ENCODE measurements at places on chromosomes 3 and 15.

DNA sequence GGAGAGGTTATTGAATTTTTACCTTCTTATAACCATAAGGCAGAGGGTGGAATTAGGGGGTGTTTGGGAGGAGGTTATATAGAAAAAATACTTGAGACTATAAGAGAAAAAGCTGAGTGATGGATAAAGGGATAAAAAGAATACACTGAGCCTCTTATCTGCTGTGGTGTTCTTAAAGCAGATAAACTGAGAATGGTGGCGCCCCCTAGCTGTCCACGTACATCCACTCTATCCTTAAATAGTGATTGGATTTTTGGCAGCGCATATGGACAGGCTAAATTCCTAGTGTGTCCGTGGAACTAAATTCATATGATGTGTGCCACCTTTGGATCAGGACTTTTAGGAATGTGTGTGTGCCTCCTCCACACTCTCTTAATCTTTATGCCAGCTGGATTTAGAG is 121.1 kb downstream of the OXSM start:
- no peak for DNase-seq

DNA sequence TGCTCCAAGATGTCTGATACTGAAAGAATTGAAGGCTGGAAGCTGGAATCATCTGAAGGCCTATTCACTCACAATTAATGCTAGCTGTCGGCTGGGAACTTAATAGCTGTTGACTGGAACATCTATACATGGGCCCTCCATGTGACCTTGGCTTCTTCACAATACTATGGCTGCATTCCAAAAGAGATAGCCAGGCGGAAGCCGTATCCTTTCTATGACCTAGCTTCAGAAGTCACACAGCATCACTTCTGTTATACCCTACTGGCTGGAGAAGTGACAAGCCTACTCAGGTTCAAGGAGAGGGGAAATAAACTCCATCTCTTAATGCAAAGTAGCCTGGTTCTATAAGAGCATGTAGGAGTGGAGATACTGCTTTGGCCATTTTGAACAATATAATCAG is 50.9 kb upstream of the SPRED1 start:
- DNase-seq: no peak

- no peak for DNase-seq
Measured at GRCh38 chr3:23116081-23116837, 86.9 kb upstream of the UBE2E2 start.

GRCh38 chr3:45321607-45322391 is 66.6 kb upstream of the LARS2 start:
- DNase-seq: no peak

GRCh38 chr3:135310317-135310716 is 515.3 kb downstream of the EPHB1 start:
- DNase-seq: no peak

GRCh38 chr3:38121451-38121831 is 15.5 kb downstream of the ACAA1 start:
- DNase-seq: no peak

- DNase-seq: no peak
Measured at GRCh38 chr3:16653712-16654111, 48.5 kb upstream of the DAZL start.

DNA sequence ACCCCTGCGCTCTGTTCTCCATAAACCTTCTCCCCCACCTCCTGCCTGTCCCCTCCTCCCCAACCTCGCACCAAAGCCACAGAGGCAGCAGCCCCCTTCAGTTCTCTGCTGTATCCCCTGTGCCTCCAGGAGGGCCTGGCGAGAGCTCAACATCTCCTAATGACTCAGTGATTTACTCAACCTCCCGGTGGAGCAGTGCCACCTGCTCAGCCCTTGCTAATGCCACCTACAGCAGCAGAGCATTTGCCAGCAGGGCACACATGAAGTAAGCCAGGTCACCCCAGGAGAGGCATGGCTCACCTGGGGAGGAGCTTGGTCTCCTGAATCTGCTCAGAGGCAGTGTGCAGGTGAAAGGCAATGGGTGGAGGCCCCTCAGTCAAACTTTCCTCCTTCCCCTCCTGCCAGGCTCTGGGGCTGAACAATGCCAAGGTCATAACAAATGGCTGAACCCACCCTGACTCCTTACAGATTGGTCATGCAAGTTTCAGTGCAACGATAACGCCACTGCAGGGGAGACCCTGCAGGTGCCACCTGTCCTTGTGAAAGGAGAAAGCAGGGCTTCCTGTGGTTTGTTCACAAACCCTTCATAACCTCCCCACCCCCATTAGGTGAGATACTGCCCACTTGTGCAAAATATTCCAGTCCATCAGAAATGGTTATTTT is 19.8 kb downstream of the TRPM1 start:
- peak; percentile 84 for DNase-seq

DNA sequence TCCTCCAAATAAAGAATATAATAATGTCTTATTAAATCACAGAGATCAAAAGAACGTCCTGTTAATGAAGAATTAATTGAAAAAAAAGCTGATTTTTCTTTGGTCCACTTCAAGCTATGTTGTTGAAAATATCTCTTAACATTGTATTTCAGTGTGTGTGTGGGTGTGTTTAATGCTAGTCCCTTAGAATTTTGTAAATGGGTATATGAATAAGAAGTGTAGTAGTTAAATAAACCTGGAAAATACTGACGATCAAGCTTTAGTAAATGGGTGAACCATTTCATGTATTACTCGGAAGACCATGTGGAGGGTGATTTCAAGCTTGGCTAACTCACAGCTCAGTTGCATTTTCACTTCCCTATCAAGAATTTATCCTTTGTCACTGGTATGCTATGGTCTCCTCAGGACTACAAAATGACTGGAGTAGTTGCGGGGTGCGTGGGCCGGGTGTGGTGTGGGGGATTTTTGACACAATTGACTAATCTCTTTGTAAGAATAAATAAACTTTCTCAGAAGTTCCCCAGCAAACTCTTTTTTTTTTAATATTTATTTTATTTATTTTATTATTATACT is 586.4 kb downstream of the GRM7 start:
- DNase-seq: no peak

- DNase-seq: no peak
Measured at GRCh38 chr3:164250923-164251322, 827.4 kb downstream of the SI start.

GRCh38 chr3:39127908-39128304 is 20.4 kb downstream of the TTC21A start:
- no peak for DNase-seq

DNA sequence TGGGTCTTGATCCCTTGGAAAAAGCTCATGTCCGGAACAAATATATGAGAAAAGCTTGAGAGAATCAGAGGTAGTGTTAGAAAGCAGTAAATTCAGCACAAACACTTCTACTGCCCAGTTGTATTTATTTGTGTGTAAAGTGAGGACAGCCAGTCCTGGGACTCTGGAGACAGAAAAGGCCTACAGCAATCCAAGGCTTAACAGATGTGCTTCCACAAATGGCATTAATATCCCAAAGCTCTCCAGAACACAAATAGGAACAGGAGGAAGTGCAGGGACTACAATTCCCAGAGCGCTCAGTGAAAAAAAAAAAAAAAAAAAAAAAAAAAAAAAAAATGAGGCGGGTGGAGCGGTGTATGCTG is 390 bp upstream of the AP2M1 start:
- DNase-seq: no peak

DNA sequence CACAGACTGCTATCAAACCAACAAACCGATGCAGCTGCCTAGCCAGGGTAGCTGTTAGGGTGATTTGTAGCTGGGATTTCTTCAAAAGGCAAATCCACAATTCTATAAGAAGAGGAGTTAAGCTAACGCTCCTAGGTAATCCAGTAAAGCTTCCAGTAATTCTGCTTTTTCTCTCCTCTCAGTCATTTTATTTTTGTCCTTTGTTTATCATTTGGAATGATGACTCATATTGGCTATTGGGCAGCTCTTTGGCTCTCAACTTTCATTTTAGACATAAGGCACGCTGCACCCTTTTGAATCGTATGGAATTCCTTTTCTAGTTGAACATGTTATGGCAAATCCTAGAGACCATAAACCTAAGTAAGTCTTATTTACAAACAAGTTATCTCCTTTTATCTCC is 53.2 kb upstream of the PPARG start:
- no peak for DNase-seq

GRCh38 chr3:95028688-95029087 is 965.8 kb downstream of the NSUN3 start:
- DNase-seq: no peak

DNA sequence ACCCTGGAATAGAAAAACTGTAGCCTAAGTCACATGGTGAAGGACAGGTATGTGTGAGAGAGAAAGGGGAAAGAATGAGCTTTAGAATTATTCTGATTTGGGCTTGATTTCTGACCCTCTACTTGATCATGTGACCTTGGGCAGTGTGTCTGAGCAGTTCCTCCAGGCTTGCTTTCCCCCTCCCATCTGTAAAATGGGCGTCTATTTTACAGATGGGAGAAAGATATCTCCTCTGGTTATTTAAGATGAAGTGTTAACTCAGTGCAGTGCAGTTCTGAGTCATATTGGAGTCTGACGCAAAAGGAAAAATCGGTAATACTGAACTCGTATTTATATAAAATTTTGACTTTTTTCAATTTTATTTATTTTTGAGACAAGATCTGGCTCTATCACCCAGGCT is 38.1 kb upstream of the LMOD3 start:
- no peak for DNase-seq

DNA sequence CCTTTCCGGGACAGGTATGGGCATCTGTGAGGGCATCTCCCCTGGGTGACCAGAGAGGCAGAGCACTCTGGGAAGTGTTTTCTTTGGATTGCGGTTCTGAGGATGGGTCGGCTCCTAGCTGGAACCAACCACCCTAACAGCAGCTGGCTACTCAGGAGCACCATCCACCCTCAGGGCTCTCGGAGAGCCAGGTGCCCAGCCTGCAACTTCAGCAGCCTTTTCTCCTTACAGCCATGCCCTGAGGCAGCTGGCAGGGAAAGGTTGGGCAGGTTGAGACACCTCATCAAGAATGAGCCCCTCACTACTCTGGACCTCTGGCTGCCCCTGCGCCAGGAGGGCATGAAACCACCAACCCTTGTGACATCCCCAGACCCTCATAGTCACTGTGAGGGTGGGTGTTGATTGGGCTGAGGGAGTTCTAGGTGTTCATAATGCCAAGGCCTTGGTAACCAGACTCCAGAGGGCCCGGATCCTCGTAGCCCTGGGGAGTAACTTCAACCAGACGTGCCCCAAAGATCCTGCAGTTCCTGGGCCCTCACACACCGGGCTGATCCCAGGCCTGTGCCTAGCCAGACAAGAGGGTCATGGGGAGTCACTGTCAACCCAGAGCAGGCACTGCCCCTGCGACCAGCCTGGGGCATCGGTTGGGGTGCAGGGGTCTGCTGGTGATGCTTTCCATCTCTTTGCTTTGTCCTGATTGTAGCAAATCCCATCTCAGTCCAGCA is 114.4 kb upstream of the ABHD17C start:
- DNase-seq: no peak

DNA sequence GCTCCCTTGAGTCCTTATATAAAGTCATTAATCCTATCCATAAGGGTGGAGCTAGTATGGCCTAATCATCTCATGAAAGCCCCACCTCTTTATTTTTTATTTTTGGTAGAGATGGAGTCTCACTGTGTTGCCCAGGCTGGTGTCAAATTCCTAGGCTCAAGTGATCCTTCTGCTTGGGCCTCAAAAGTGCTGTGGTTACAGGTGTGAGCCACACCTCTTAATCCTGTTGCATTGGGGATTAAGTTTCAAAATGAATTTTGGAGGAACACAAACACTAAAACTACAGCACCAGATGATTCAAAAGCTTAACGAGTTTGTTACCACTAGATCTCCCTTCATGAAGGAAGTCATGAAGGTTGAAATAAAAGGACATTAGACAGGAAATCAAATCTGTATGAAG is 27.7 kb downstream of the RAB7A start:
- no peak for DNase-seq

DNA sequence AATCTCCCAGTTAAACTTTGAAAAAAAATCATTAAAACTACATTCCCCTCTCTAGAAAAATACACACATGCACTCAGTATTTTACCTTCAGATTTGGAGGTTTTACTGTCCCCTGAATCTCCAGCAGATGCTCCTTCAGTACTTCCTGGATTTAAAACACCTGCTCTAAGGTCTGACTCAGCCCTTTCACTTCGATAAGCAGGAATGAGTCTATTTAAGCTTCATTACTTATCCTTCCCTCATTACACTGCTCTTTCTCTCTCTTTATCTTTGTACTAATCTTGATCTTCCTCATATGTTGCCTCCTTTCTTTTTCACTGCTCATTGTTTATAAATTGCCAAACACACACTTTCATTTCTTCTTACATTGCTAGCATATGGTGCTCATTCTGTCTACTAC is 443.9 kb downstream of the DIPK2A start:
- no peak for DNase-seq

GRCh38 chr3:57078344-57078634 is 17.8 kb downstream of the SPATA12 start:
- no peak for DNase-seq

DNA sequence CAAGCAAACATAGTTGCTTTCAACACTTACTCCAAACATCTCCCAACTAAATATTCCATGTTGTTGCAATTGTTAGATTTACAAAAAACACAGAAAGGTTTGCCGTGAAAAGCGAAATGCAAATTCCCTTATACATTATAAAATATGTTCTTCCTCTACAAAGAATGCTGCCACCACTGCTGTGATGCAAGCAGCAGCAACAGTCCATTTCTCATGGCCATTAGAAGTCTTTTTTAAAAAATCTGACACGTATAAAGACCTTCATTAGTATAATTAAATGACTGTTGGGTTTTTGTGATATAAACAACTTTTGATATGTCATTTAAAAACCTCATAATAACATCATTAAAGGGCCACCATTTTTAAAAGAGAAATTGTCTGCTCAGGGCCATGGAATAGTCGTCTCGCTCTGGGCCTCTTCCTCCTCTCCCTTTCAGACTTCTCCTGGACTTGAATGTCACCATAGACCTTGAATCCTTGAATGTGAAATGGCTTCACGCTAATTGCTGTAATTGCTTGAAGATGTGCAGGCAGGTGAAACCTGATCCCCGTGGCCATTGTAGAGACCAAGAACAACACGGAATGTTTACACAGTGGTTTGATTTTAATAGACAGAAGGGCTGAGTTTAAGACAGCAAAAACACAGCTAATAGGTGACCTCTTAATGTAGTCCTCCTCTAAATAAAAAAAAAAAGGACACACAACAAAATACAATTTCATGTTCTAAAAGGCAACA is 450.4 kb downstream of the FOXP1 start:
- peak; percentile 68 for DNase-seq

DNA sequence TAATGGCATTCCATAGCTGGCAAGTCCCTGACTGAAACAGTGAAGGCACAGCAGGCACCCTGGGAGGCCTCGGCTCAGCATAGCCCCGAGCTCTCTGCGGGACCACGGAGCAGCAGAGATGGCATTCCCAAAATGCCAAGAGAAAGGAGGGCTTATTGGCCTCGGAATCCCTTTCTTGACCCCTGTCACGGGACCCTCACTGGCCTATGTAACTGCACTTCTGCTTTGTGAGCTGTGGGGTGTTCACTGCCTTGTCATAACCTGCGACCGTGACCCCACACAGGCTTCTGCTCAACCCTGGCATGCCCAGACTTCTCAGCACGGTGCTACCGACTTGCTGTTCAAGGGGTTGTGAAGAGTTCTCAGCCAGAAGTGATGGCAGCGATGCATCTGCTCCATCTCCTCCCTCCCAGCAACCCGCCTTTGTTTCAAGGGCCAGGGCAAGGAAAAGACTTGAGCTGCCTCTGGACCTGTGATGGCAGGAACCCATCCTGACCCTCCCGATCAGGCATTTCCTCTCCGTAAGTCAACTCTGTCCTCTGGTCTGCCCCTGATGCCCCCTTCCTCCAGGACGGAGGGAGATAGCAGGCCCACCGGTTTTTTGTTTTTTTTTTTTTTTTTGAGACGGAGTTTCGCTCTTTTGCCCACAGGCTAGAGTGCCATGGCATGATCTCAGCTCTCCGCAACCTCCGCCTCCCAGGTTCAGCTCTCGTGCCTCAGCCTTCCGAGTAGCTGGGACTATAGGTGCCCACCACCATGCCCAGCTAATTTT is 30.5 kb downstream of the EHD4 start:
- DNase-seq: no peak

Measured in COR-L47 (cell line).